ENCODE measurements at places on chromosomes 1 and 21.
A peak's percentile ranks its signal among the peaks of the same experiment; 100 is the strongest.

DNA sequence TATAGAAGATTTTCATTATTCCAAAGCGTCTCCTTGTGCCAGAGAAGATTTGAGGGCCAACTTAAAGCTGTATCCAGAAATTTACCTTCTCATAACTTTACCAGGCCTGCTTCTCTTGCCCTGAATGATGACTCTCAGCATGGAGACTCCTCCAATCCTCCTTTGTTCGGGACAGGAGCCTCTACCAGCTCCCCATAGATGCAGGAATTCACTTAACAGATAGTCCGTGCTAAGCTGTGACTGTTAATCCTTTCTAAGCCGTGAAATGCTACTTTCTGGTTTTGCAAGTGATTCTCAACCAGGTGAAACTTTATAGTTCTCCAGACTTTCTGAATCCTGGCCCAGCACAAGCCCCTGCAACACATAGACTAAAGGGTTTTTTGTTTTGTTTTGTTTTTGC, 31.8 kb upstream of the KCND3 start:
- DNase-seq = no peak

- DNase-seq = no peak
These were observed 15.0 kb downstream of the SMYD2 start for GRCh38 chr1:214295934-214296333.

GRCh38 chr1:171937938-171938337, 96.6 kb downstream of the DNM3 start:
- DNase-seq = no peak

DNA sequence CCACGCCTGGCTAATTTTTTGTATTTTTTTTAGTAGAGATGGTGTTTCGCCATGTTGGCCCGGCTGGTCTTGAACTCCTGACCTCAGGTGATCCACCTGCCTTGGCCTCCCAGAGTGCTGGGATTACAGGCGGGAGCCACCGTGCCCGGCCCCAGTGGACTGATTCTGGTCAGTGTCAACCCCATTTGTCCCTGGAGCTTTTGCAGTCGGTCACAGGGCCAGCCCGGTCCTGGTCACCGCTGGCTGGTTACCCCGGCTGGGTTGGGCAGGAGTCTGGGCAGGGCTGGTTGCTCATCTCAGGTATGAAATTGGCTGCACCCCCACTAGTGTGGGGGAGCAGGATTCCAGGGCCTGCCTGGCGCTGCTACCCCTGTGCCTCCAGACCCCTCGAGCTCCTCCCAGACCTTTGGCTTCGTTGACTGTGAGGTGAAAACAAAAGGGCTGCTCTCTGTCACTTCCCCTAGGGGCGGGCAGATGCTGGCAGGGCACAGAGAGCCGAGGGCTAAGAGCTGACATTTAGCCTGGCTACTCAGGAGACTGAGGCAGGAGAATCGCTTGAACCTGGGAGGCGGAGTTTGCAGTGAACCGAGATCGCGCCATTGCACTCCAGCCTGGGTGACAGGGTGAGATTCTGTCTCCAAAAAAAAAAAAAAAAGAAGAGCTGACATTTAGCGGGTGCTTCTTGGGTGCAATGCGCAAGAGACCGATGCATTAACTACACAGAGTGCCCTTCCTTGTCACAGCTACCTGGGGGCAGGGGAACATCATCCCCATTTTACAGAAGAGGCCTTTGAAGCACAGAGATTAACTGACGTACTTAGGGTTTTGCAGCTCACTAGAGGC, 10.6 kb downstream of the TNFRSF1B start:
- no peak for DNase-seq

GRCh38 chr1:223118418-223118817, 24.6 kb downstream of the TLR5 start:
- DNase-seq = no peak

- DNase-seq = peak; percentile 41
These were observed 510 bp downstream of the DENND4B start for GRCh38 chr1:153945795-153946621.

- no peak for DNase-seq
These were observed 325.7 kb downstream of the TGFB2 start for GRCh38 chr1:218670875-218671274.

- no peak for DNase-seq
These were observed 43.0 kb downstream of the TRIM11 start for GRCh38 chr1:228363686-228364067.

DNA sequence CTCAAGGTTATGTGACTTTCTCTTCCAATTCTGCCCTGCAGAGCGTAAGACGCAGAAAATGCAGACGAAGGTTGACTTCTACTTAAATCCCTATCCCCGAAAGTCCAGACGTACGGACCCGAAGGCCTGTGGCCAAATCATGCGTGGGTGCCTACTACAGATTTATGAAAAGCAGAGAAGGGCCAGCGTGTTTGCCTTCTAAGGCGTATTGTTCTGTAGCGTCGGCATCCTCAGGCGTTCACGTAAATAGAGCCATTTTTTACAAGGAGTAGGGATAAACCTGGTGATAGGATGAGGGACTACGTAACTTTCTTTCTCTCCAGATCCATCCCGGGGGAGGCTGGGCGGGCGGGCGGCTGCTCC, 222 bp upstream of the GIPC2 start:
- no peak for DNase-seq

DNA sequence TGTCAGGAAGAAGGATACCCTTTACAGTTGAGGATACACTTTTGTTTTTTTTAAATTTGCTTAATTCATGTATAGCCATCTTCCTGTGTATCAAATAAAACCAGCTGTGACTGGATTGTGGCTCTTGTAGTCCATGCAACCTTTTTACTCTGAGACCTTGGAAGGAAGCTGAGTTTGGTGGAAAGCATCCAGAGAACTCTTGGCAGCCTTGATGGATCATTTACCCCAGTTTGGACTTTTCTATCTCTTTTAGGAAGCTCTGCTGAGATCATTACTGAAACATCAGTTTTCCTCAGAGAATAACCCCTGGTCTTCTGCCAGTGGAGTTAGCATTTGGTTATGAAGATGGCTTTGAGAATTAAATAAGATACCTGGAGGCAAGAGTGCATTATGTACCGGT, 21.2 kb upstream of the APOBEC4 start:
- no peak for DNase-seq

DNA sequence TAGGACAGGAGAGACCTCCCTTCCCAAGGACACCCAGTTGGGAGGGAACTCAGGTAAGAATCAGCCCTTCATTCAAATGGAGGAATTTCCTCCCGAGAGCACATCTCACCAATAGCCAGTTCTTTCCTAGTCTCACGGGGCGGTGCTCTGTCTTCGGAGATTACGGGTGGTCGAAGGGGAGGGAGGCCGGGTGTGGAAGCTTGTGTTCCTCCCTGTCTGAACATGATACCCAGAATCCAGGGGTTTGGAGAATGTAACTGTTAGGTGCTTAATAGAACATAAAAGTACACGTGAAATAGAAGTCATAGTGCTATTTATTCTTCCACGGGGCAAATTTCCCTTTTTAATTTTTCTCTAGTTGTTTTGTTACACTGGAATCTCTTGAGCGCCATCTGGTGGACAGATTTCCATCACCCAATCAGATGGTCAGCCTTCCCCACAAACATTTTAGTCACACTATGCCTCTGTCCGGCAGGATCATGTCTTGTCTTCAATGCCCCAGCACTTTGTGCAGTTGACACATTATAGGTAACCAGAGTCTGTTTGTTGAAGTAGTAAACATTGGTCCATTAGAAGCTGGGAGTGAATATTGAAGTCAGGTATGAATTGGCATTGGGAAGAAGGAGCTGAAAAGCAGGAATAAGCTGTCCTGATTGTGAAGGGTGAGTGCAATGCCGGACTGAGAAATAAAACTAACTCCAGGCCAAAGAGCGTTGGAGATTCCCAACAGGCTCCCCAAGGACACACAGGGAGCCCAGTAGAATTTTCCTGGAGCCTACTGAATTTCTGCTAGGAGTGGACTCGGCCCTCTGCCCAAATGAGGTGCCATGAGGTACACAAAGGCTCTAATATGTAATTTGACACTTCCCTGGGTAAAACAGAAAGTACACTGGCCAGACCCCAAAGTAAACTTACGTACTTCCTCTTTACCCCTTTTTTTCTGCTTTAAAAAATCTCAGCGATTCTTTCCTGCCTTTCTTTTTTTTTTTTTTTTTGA, 27.6 kb upstream of the ZNF697 start:
- DNase-seq = peak; percentile 20

DNA sequence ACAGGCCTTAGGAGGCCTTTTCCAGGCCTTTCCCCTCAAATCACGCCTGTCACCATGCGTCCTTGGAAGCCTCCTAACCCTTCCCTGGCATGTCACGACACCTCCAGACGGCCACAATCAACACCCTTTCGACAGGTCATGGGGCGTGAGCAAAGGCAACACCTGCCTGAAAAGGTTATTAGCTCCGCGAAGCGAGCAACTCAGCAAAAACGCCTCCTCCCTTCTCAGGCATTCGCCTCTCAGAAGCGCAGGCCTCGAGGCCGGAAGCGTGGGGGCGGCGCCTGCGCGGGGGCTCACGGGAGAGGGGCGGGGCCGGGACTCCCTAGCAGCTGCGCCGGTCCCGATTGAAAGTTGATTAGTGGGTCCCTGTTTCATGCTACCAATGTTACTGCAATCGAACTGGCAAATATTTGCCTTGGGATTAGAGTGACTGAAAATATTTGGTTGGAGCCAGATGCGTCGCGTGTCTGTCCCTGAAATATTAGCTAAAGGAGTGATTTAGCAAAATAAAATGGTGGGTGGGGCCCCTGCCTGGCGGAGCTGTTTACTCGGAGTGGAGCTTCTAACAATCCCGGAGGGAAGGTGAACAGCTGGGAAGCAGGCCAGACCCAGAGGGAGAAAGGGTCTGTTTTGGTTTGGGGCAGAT, 44.9 kb downstream of the GFI1 start:
- no peak for DNase-seq
